ENCODE measurements at places on chromosomes 2 and 18. TPM values are rescaled to one million over a fixed set of nuclear protein-coding genes. Genes with fewer than 3 reads are reported as not detected.

KCTD1 gene
- 14.4 TPM for total RNA-seq

FASTKD1 gene
- total RNA-seq, result 32.5 TPM

CXCR4 gene
- total RNA-seq, result not detected

AP1S3 gene
- 70.7 TPM for total RNA-seq

SYT4 gene
- not detected for total RNA-seq

CUL3 gene
- total RNA-seq, result 105 TPM

STARD6 gene
- total RNA-seq, result not detected

RAD51AP2 gene
- total RNA-seq, result 0.34 TPM

CABLES1 gene
- total RNA-seq, result 1.2 TPM

RESP18 gene
- total RNA-seq, result not detected

IL1R2 gene
- 1.7 TPM for total RNA-seq

ADD2 gene
- total RNA-seq, result not detected

AOX1 gene
- total RNA-seq, result 7.5 TPM

HOXD1 gene
- not detected for total RNA-seq

CCBE1 gene
- total RNA-seq, result 0.28 TPM

GREB1L gene
- 1.6 TPM for total RNA-seq

TMEM247 gene
- not detected for total RNA-seq

SLC30A3 gene
- not detected for total RNA-seq

IL36RN gene
- 2.0 TPM for total RNA-seq

SLC9A4 gene
- not detected for total RNA-seq

NETO1 gene
- total RNA-seq, result not detected

BARD1 gene
- total RNA-seq, result 9.0 TPM

NTSR2 gene
- total RNA-seq, result not detected

FHOD3 gene
- total RNA-seq, result 9.2 TPM

SUMO1 gene
- total RNA-seq, result 121 TPM

PRKCE gene
- 14.7 TPM for total RNA-seq
